T-helper 17 cell (primary cell): ENCODE measurements at places on chromosomes 7 and 10.

GRCh38 chr10:490891-491571 lies 198.4 kb downstream of the DIP2C start:
- no peak for DNase-seq

- no peak for DNase-seq
Observed at GRCh38 chr10:60389413-60390025, at the start of gene ANK3. TSS of gene ANK3 (minus strand) at chr10:60389875. CDS start at chr10:60389538, 337 bp downstream.

DNA sequence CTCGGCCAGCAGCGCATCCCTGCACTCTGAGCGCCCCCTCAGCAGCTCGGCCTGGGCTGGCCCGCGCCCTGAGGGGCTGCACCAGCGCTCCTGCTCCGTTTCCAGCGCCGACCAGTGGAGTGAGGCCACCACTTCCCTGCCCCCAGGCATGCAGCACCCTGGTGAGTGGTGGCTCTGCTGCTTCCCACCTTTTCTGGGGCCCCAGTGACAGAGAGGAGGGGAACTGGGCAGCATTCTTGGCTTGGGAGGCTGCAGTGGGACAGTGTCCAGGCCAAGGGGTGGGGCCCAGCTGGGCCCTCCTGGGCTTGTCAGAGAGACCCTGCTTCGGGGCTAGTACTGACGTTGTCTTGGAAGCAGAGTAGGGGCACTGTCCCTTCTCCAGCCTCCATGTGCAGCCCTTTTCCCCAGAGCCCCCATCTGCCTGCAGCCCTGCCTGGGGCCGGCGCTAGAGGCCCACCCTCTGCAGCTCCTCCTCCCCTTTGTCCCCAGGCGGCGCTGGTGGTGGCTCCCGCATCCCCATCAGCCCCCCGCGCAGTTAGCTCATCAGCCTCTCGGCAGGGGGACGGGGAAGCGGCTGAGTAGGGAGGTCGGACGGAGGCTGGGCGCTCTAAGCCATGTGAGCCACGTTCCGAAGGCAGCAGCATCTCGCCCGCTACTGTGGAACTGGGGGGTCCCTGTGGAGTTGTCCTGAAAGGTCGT lies 29.2 kb downstream of the GBX1 start:
- peak; percentile 2 for DNase-seq

DNA sequence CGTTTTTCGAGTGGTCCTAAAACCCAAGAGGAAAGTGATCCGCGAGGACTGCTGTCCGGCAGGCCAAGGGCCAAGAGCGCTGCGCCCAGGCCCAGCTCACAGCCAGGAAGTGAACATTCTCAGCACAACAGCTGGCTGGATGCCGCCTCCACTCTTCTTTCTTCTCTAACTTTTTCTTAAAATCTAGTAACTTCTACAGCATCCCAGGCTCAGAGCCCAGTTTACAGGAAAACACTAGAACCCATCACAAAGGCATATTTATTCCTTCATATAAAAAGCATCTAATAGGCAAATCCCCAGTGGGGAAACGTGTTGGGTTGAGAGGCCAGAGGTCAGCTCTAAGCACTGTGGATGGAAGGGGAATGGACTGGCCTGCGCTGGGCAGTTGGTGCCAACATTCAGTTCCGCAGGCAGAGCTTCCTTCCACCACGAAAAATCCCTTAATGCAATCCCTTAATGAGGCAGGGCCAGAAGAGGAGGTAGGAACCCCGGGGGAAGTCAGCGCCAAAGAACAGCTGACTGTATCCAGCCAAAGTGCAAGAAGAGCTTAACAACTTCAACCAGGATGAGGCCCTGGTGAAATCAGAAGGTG lies 74.8 kb downstream of the ZRANB1 start:
- DNase-seq, result no peak

DNA sequence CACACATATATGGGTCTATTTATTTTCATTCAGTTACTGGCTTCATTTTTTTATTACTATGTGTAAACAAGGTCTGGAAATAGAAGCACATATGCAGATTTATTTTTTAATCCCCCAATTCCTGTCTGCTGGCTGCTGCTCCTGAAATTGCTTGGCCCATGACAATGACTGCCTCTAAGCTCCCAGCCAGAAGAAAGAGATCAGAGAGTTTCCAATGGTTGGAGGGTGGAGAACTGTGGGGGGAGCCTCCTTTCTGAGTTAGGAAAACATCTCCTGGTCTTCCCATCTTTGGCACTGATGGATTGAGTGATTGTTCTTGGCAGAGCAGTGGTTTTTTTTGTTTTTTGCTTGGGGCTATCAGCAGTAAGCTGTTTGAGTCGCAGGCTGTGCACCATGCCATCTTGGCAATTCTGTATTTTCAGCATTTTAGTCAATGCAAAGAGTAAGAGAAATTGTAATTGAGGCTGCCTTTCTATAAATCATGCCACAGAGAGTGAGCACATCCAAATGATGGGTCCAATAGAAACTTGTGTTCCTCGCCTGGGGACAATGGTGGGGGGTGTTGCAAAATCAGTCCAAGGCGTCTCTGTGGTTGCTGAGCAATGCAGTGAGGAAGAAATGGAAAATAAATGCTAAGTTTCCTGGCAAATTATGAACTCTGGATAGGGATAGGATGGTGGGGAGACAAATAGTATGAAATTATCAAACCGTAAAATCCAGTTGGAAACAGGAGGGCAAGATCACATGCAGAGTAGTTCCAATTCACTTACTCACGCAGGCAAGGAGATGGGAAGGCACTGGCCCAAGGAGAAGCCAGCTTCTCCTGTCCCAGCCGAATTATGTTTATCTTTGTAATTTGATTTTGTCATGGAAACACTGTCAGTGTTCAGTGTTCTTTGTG lies 382.4 kb downstream of the SORCS3 start:
- no peak for DNase-seq

GRCh38 chr7:50834679-50835078 lies 52.0 kb upstream of the GRB10 start:
- DNase-seq, result no peak

DNA sequence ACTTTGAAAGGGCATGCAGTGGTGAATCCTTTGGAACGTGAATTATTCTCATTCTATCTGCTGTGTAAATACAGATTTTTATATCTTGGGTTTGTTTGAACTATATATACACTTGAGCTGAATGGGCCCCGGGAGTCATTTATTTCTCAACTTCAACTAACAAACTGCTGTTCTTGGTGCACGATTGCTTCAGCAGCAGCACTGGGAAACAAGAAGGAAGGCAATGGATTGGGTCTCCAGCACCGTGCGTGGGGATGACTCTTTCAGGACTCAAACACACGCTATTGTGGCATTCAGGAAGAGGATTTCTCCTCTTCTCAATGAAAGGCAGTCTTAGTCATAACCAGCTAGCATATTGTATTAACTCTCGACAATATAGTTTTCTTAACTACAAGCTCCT lies 226.0 kb upstream of the NFE2L3 start:
- no peak for DNase-seq

DNA sequence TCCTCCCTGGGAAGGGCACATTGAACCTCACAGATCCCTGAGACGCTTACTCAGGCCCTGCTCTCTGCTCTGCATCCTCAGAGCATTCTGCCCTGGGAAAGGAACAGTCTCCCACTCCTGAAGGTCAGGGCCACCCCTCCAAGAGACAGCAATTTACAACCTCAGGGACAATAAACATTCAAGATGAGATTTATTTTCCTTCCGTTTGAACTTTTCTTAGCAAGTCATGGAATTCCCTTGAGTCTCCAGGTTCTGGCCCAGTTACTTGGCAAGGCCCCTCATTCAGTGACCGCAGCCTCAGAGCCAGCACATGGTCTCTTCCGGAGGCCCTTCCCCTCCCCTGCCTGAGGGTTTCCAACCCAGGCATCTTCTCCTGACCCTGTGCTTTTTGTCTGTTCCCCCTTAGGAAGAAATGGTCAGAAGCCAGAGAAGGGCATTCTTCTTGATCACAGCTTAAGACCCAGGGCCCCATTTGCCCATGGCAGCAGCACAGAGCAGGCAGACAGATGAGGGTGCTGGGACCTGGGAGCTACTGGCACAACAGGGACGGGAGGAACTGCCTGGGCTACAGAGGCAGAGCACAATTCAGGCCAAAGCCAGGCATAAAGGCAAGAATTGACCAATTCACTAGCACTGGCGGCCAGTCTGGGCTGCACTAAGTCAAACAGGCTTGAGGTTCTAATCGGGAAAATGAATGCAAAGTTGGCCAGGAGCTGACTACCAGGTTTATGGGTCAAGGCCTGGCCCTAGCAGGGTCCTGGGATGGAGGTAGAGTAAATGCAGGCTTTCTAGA lies 56.7 kb downstream of the VSTM4 start:
- DNase-seq, result no peak

DNA sequence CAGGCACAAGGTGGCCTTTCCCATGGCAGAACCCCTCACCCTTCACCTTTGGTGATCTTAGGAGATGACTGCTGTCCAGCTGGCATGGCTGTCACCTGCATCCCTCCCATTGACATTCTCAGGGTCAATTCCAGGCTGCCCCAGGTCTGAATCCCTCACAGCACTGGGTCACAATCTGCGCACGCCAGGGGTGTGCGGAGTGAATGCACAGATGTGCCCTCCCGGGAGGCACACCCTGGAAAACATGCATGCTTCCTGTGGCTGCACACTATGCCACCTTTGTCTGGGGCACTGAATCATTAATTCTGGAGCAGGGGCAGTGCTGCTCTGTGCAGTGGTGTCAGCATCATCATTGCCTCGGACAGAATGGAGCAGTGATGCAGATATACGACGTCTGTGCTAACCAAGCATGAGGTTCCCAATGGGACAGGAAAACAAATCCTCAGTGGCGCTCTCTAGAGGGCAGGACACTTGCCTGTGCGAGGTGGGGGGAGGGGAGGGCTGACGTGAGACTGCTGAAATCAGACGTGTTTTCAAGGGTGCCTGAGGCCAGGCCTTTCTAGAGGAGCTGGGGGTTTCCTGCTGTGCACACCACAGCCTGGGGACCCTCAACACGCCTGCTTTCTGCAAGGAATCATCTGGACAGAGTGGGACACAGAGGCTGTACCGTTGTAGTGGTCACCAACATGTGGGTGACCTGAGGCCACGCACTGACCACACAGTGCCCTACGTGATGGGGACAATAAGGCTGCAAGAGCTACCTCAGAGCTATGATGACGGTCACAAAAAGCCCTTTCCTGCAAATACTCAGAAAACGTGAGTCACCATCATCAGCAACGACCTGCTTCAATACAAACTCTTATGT lies 77.9 kb downstream of the HIPK2 start:
- no peak for DNase-seq
